Panc1 (cell line): ENCODE measurements at places on chromosomes 6 and 20.

- DNase-seq: no peak
Measured at GRCh38 chr6:3341467-3341866, 82.7 kb downstream of the PSMG4 start.

DNA sequence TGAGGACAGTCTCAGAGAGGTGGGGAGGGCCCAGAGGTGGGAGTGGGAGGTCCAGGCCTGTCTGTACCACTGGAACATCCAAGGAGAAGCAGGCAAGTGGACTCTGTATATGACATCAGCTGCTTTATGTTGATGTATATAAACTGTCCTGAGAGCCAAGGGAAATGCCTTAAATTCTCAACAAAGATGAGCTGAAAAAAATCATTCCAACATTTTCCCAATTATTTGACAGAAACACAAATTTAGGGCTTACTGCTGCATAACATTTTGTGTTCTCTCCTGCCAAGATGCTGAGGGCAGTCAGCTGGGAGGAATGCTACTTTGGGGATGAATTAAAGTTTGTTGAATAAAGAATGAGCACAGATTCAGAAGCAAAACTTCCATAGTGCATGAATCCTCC is 52.8 kb downstream of the FOXC1 start:
- DNase-seq: no peak

GRCh38 chr20:24762791-24763350 is 186.2 kb upstream of the CST7 start:
- no peak for DNase-seq

DNA sequence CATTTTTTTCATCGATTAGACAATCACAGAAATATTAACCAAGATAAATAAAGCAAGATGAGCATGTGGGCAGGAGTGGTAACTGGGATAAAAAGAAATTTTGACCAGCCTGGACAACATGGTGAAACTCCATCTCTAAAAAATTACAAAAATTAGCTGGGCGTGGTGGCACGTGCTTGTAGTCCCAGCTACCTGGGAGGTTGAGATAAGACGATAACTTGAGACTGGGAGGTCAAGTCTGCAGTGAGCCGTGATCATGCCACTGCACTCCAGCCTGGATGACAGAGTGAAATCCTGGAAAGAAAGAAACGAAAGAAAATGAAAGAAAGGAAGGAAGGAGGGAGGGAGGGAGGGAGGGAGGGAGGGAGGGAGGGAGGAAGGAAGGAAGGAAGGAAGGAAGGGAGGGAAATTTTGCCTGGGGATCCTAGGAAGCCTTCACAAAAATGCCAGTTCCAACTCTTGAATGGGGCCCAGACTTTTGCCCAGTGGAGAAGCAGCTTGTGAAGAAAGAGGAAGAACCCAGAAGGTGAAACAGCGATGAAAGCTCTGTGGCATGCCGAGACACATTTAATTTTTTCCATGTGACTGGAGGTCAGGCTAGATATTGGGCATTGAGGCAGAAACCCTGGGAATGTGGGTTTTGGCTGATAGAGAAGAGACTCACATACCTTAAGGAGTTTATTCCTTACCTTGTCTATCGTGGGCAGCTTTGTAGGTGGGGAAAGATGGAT is 20.3 kb downstream of the CCDC170 start:
- no peak for DNase-seq

GRCh38 chr6:1463751-1464426 is 74.5 kb downstream of the FOXF2 start:
- DNase-seq: no peak

- no peak for DNase-seq
Measured at GRCh38 chr6:11833626-11834592, 55.3 kb upstream of the ADTRP start.

DNA sequence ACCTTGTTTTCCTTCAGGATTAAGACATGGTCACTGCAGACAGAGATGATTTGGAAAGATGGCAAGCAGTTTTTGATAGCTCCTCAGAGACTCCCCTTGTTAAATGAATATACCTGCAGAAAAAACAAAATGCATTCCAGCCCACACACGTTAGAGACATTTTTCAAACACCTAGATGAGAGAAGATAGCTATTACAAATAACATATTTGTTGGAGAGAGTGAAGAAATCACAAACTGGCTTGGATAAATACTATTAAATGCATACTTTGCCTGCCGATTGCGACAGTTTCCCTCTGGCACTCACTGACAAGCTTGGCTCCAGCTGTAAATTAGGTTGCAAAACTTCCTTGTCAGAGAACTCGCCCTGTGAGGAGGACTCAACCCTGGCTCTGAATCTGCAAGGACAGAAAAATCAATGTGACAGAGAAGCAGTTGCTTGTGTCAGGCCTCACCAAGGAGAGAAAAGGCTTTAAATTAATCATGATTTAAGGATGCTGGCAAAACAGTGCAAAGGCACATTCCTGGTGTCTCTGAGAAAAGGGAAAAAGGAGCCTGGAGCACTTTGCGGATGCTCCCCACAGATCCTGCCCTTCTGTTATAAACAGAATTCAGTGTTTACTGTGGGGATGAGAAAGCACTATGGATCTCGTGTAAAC is 423.7 kb upstream of the MARCKS start:
- no peak for DNase-seq

GRCh38 chr20:21713901-21714296 is 8.4 kb downstream of the PAX1 start:
- DNase-seq: no peak

DNA sequence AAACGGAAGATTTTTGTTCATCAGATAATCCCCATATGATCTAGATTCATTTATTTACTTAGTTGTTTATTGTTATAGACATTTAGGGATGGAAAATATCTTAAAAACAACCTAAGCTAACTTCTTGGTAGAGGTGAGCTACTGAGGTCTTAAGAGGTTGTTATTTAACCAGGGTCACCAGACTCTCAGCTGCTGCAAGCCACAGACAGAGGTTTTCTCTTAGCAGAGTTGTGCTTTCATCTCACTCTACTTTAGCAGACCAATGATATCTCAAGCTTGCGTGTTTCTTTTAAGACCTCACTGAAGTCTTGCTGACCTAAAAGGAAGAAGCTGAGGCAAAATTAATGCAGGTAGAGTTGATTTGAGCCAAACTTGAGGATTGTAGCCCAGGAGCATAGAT is 43.6 kb downstream of the NCOA7 start:
- no peak for DNase-seq

DNA sequence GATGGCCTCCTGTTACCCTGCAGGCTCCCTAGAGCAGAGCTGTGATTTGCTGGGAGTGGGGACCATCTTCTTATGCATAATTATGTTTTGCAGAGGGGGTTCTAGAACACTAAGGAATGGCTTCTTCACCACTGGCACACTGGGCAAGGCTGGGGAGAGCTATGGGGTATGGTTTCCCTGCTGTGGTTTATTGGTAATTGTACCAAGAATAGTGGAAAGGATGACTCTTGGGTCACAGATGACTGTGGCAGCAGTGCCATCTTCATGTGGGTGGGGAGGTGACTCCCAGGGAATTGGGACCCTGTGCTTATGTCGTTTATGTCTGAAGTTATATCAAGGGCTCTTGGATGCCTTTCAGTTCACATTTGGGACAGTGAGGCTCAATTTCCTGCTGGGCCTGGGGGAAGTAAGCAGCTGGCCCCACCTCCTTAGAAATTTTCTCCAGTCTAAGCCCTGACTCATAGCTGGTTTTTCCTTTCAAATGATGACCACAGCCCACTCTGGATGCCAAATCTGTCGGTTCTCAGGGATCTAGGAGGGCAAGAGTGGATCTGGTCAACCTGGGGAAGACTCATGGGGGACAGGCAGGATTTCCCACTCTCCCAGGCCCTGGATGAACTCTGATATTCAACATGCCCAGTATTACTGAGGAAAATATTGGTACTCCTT is 230.8 kb downstream of the LRFN2 start:
- DNase-seq: no peak

DNA sequence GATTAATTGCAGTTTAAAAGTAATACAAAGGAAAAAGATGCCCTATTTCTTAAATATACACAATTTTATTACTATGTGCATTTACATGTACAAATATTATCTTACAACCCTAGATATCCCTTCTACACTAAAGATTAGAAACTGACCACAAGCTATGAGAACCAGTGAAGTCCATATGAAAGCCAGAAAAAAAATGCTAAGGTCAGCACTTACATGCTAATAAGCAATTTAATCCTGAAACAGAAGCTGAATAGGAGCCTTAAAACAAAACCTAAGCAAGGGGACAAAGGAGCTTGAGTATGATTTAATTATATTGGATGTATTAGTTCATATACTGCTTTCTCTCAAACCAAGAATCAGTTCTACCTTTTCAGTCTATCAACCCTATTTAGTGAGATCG is 14.2 kb downstream of the CEP162 start:
- no peak for DNase-seq

DNA sequence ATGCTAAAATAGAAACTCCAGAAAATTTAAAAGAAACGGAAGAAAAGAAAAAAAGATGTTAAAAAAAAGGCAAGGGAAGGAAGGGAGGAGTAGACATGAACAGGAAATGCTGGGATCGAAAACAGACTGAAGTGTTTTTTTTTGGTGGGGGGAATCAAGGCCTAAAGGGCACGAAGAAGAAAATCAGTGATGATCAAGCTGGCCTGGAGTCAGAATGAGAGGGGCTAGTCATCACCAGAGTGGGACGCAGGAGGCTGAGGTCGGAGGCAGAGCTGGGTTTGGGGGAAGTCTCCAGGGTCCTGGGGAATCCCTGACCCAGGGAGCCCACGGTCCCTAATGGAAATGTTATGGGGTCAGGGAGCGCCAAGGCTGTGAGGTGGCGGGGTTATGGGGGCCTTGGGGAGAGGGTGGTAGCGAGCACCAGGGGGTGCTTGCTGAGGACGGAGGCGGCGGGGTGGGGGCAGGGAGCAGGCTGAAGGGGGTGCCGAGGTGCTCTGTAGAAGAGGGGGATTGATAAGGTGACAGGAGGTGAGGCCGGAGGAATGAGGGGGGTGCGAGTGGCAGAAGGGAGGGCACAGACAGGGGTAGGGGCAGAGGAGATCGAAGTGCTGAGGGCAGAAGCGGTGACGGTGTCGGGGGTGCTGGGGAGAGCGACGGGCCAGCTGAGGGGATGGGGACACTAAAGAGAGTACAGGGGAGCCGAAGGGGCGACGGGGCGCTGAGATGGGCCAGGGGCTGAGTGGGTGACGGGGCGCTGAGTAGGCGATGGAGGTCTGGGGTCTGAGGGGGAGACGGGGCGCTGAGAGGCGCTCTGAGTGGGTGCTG is 684 bp downstream of the ZNFX1 start:
- no peak for DNase-seq

GRCh38 chr20:1376408-1377270 is 16.2 kb downstream of the FKBP1A start:
- DNase-seq: no peak

GRCh38 chr6:65745614-65746013 is 38.6 kb upstream of the EYS start:
- DNase-seq: no peak

DNA sequence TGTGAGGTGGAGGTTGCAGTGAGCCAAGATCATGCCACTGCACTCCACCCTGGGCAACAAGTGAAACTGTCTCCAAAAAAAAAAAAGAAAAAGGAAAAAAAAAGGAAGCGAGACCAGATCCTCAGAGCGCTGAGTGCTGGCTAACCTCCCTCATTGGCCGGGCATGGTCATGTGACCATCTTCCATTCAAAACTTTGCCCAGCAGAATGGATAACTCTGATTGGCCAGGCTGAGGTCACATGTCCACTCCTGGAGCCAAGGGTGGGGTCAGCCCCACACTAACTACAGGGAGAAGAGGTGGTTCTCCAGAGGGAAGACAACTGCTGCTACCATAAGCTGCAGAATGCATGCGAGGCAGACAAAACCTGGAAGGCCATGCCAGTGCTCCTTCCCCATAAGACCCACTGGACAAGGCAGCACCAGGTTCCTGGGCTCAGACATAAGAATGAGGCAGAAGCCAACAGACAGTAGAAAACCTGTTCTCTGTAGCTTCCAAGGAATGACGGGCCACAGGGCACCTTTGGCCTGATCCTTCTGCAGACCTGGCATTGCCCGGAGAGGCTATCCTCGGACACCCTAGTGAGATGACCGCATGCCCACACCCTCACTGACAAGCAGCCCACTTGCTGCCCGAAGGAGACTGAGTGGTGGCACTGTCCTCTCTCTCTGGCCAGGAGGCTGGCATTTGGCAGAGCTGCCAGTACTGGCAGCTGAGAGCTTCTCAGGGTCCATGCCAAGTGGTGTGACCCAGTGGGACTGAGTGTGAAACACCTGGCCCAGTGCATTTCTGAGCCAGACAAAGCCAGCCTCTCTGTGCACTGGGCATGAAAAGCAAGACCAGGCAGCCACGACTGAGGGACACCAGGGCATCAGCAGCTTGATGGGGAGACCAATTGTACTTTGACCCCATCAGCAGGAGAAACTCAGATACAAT is 311.9 kb upstream of the SULF2 start:
- DNase-seq: no peak

- DNase-seq: no peak
Measured at GRCh38 chr6:158969148-158969547, 30.9 kb downstream of the RSPH3 start.

- no peak for DNase-seq
Measured at GRCh38 chr6:21965016-21965415, 331.8 kb downstream of the PRL start.

DNA sequence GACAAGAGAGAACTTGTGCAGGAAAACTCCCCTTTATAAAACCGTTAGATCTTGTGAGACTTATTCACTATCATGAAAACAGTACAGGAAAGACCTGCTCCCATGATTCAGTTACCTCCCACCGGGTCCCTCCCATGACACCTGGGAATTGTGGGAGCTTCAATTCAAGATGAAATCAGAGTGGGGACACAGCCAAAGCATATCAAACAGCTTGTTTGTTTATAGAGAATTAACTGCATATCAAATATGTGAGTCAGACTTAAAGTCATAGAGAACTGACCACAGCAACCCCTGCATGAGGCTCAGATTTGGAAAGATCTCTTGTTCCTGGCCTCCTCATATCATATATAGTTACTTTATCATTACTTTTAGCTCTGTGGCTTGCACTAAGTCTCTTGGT is 29.1 kb upstream of the HDAC2 start:
- DNase-seq: no peak

DNA sequence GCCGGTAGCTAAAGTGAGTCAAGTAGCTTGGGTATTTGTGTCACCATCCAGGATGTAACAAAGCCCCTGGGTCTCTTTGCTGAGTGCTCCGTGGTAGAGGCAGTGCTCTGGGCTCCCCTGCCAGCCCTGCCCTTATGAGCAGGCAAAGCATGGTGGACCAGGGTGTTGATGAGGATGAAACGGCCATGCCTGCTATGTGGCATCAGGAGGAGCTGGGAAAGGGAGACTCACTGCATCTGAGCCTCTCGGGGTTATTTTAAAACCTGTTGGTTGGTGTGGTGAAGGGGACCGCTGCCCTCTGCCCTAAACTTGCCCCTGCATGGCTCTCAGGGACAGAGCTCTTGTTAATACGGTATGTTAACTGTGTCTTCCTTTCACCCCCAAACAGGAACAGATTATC is 143.1 kb downstream of the DTNBP1 start:
- no peak for DNase-seq

DNA sequence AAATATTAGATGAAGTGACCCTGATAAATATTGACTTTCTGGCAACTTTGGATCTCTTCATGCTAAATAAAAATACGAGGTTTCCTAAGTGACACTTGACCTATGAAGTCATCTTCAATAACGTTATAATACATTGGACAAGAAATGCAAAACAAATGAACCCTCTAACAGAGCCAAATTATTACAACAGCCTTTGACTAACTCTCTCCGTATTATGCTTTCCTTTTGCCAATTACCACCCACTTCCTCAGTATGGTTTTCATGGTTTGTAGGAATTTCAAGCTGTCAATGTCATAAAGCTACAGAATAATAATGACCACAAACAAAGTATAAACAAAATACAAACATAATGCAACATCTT is 210.5 kb downstream of the MOXD1 start:
- no peak for DNase-seq

- DNase-seq: no peak
Measured at GRCh38 chr6:44650947-44651346, 263.4 kb downstream of the CDC5L start.

- no peak for DNase-seq
Measured at GRCh38 chr6:2771079-2771478, 5.9 kb downstream of the WRNIP1 start.
